ENCODE measurements at places on chromosomes 12 and 14.
A peak's percentile ranks its signal among the peaks of the same experiment; 100 is the strongest.

DNA sequence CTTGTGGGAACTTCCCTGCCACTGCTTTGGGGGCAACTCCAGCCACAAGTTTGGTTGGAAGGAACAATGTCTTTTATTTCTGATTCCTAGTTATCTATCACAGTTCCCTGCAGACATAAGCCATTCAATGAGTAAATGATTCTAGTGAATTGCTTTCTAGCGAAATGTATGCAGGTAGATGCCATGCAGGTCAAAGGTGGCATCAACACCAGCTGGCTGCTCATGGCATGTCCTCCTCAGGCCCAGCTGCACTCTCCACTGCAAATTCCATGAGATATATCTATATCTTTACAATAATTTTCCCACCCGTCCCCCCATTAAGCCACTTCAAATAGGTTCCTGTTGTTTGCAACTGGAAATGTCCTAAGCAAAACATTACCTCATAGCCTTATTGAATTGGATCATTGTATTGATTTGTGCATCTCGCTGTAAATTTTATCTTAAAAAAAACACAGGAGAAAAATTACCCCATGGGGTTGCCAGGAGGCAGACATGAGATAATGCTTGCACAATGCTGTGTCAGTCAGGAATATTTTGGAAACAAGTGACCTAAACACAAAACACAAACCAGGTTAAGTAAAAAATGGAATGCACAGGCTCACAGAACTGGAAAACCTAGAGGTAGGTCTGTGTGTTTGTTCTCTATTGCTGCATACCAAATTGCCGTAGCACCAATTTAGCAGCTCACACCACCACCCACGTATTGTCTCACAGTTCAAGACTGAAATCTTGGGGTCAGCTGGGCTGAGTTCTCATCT, 32.8 kb upstream of the TXNRD1 start:
- DNase-seq = no peak

DNA sequence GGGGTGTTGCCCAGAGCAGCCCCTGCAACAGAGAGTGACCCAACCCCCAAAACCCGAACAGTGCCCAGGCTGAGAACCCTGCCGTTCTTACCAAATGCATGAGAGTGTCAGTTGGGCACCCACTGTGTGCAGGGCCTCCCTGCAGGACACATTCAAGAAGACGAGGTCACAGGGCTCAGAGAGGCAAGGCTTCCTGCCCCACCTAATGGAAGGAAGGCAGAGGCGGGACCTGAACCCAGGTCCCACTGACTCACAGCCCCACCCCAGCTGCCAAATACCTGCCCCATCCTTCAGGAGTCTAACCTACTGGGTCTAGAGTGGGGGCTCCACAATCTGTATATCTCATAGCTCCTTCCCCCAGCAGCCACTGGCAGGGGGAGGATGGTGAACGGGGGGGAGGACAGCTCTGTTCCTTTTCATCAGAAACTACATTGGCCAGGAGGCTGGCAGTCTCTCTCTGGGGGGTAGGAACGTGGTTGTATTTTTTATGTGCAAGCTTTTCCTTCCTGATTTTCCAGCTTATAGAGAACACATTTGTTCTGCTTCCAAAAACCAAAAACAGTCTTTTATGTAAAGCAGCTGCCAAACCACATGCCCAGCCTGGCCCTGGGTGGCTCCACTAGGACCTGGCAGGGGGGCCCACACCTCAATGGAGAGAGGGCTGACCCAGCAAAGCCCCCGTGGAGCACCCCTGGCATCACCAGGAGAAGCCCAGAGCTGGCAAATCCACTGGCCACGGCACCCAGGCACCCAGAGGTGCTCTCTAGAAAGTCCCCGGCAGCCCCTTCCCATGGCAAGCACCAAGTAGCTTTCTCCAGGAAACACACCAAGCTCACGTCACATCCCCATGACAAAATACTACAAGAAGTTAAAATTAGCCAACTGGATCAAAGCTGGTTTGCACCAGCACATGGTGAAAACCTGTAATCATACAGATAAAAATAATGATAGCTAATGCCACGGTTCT, 17.0 kb downstream of the NCOR2 start:
- no peak for DNase-seq

- DNase-seq = no peak
Observed at GRCh38 chr12:21946983-21947382, 5.8 kb upstream of the ABCC9 start.

GRCh38 chr12:19683178-19683927, 244.1 kb downstream of the AEBP2 start:
- no peak for DNase-seq

GRCh38 chr12:56154246-56154771, 1.9 kb downstream of the MYL6B start:
- no peak for DNase-seq

GRCh38 chr12:25320123-25321006, 69.6 kb upstream of the KRAS start:
- peak; percentile 68 for DNase-seq

DNA sequence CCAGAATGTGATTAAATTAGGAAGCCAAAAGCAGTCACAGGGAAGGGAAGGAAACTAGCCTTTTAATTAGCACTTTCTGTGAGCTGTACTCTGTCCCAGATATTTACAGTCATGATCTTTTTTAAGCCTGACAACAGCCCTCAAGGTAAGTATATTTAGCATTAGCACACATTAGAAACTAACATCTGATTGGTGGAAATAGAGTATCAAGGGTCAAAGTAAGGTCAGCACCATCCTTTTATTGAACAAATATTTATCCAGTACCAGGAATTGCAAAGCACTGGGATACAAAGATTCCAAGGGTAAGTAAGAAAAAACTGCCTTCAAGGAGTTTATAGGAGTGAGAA, 28.2 kb downstream of the RPGRIP1 start:
- no peak for DNase-seq

- no peak for DNase-seq
Observed at GRCh38 chr12:67111182-67111581, 158.0 kb upstream of the CAND1 start.

DNA sequence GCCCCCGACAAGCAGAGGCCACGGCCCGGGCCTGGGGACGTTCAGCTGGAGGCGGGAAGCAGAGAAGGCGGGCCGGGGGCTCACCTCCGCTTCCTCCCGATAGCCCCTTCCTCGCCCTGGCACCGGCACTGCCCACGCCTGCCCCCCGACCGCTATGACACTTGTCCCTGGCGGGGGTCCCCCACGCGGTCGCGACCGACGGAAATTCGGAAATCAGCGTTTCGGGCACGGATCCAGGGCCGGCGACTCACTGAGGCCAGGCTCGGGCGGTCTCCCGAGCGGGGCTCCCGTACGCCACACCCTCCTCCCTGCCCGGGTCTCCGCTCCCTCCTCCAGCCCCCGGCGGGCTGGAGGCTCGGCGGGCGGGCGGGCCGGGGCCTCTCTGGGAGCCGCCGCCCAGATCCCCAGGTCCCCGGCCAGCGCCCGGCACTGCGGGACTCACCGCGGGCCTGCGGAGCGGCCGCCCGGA, 581 bp downstream of the PITPNM2 start:
- DNase-seq = no peak

- no peak for DNase-seq
Observed at GRCh38 chr12:52181746-52182145, 10.1 kb downstream of the KRT80 start.

GRCh38 chr12:104133866-104134265, 4.1 kb downstream of the NFYB start:
- no peak for DNase-seq

DNA sequence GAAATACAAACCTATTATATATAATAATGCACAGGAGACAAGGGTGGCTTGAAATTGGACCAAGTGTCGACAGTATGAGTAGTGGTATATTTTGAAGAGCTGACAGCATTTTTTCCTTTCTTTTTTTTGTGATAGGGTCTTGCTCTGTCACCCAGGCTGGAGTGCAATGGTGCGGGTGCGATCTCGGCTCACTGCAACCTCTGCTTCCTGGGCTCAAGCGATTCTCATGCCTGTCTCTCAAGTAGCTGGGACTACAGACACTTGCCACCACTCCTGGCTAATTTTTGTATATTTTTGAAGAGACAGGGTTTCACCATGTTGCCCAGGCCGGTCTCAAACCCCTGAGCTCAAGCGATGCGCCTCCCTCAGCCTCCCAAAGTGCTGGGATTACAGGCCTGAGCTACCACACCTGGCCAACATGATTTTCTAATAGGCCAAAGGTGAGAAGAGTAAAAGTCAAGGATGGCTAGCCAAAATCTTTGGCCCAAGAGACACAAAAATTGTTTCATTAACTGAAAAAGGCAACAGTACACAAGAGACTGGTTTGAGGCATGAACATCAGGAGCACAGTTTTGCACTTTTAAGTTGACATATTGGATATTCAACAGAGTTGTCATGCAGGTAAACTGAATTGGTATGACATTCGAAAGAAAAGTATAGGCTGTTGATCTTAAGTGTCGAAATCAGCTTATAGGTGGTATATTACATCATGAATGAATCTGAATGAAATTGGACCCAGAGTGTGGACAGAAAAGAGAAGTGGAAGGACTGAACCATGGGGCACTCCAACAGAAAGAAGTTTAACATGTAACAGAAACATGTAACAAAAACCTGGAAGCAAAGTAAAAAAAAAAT, 12.5 kb downstream of the HNRNPC start:
- DNase-seq = no peak
